ENCODE measurements at places on chromosomes 11 and 22.

DNA sequence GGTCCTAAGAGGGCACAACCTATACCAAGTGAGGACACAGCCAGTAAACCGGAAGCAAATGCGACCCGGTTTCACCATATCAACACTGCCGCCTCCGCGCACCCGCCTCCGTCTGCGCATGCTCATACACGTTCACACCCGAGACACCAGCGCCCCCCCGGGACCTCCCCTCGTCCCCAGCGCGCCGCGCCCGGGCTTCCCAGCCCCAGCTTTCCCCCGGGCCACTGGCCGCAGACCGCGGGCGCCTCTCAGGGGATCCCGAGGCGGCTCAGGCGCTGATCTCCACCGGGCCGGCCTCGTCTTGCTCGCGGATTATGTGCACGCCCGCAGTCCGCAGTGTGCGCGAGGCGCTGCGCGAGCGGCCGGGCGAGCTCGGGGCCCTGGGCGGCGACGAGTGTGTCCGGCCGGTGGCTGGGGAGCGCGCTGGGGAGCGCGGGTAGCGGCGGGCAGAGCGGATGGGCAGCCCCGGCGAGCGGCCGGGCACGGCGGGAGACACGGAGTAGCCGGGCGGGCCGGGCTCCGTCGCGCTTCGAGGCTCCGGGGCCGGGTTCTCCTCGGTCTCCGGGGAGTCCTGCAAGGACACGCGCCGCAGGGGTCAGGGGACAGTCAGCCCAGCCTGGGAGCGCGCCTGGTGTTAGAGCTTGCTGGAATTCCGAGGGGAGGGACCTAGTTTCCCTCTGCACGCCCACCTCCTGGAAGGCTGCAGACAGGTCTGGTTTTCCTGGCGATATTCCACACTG lies 2.0 kb downstream of the HEPN1 start:
- no peak for DNase-seq

DNA sequence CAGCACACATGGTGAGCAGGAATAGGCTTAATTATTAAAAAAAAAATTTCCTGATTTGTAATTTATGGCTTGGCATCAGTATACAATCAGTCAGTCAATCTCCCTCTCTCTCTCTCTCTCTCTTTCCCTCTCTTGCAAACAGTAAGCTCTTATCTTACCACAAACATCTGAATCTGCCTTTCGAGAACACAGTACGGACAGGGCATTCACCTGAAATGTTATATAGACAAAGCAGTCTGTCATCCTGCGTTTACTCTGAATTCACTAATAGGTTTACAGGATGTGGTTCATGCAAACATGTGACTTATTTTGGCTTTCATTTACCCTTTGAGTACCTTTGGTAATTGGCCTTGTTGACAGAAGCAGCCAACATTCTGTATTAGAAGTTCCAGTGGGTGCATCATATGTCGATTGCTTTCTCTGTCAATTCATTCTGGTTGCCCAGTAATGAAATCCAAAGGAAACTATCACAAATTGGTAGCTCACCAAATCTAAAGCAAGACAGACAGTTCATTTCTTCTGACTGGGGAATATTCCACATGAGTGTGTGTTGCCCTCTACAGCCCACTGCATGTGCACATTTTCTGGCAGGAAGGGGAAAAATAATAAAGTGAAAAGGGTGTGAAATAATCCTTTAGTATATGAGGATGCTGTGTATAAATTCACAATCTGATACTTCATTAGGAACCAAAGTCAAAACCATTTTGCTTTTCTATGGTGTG lies 1058.2 kb downstream of the LRRC4C start:
- DNase-seq = no peak

- no peak for DNase-seq
These were observed 189.5 kb downstream of the DDX10 start for GRCh38 chr11:108854346-108854745.

DNA sequence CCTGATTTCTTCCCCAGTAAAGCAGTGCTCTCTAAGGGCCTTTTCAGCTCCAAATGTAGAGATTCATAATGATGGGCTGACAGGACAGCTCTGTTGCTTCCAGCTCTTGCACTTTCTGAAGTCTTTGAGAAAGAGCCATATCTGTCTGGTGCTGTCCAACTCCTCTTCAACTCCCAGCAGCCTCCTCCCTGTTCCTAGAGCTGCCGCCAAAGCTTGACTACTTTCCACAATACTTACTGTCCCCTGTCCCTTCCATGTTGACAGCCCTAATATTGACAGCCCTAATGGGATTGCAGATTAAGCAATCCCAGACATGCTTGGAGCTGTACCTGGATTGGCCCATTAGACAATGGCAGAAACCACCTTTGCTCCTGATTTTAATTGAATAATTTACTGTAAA lies 29.6 kb downstream of the INSC start:
- DNase-seq = no peak

GRCh38 chr11:44578279-44578678 lies 12.8 kb downstream of the CD82 start:
- no peak for DNase-seq

DNA sequence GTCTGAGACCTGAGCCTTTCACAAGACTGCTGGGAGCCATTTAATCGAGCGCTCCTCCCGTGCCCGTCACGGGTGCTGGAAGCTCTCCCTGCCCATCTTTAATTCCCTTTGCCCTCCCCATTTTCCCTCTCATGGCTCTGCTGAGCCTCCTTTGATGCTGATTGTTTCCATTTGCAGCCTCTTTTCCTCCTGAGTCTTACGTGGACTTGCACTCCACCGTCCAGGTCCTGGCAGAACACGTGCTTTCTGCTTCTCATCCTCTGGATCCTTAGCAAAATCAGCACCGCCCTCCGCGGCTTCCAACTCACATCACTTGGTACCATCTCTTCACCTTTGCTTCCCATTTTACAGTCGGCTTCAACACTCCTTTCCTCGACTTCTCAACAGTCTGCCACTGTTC lies 7.3 kb downstream of the IFT27 start:
- no peak for DNase-seq

GRCh38 chr22:21714786-21715185 lies 20.8 kb downstream of the YPEL1 start:
- no peak for DNase-seq

DNA sequence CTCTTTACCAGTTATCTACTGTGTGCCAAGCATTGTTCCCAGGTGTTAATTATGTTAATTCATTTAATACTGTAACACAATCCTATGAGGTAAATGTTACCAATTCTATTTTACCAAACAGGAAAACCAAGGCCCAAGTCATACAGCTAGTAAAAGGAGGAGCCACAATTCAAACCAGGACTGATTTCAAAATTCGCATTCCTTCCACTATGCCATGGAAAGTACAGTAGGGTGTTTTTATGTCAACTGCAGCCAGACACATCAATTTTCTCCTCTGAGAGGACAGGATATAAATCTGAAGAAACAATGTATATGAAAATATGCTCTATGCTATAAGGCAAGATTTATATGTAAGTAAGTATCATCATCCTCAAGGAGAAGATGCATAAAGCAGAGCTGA lies 104.3 kb downstream of the RPL27A start:
- no peak for DNase-seq

Measured in iPS DF 19.7 (cell line).